ENCODE measurements at places on chromosomes 16 and 17.

- DNase-seq: no peak
Measured at GRCh38 chr17:1027044-1027443, 30.1 kb downstream of the TIMM22 start.

- no peak for DNase-seq
Measured at GRCh38 chr16:48533931-48534330, 76.0 kb downstream of the N4BP1 start.

DNA sequence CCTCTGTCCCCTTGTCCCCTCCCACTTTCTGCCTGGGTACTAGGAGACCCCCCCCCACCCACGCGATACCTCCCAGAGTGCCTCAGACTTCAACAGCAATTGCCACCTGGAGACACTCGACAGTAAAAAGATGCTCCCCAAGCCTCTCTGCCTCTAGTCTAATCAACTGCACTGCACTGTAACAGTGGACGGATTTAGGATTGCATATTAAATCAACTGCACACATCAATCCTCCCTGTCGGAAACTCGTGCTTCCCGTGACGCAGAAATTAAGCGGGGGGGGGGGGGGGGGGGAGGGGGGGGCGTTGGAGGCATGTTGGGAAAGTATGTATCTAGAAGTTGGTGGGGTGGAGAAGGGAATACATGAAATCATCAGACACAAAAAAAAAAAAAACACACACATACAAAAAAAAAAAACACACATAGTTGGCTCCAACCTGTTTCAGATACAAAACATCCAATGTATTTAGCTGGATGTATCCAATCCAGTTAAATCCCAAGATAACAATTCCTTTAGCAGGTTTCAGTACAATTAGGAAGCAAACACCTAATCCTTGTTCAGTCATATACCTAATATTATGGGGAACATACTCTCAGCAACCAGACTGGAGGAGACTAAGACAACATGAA lies 29.7 kb downstream of the FAM222B start:
- no peak for DNase-seq

DNA sequence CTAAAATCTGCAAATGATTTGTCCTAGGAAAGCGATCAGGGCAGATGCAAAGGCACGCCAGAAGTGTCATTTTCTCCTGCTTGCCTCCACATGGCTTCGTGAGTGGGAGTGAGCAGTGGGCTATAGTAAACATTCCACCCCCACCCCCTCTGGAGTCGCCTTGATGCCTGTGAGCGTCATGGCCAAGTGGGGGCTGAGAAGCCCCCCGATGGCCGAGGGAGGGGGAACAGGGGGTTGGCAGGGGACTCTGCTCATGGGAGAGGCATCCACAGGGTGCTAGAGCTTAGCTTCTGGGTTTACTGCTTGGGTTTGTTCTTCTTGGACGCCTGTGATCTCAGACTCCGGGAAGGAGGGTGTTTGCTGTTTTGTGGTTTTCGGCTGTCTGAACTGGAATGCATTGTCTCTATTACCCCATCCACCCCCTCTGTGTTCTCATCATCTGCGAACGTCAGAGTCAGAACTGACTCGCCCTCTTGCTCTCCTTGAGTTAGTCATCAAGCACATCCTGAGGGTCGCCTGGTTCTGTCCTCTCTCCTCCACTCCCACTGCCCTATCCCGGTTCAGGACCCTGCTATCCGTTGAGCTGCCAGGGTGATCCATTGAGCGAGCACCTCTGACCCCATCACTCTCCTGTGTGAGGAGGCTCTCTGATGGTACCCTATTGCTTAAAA lies 15.4 kb downstream of the TNS4 start:
- DNase-seq: peak; percentile 80

GRCh38 chr17:10053782-10054540 lies 144.4 kb downstream of the GAS7 start:
- DNase-seq: no peak

DNA sequence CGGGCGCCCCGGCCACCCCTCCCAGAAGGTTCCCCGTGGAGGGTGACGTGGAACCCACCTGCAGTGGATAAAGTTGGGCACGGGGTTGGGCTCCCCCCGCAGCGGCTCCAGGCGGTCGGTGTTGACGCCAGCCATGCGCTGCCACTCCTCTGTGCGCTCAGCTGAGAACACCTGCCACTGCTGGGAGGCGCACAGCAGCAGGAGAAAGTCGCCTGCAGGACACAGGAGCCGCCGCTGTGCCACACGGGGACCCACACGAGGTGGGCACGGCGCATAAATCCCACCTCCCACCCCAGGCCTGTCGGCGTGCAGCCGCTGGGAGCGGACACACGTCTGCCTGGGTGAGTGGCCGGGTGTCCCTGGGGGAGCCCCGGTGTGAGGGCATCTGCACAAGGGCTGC lies 20.7 kb downstream of the CTU2 start:
- no peak for DNase-seq

DNA sequence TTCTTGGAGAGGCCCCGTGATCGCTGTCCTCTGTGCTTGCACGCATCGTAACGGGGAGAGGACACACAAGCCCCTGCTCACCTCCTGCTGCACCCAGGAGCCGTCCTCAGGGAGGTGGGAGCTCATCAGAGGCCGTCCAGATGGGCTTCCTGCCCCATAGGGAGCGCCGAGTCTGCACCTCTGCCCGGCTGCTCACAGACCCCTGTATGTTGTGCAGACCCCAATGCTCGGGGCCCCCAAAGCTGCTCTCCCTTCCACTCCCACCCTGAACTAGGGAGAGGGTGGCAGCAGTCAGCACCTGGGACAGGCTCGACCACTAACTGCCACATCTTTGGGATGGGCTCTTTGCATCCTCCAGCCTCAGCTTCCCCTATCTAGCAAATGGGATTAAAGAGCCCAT lies 4.4 kb upstream of the ZNF469 start:
- no peak for DNase-seq

DNA sequence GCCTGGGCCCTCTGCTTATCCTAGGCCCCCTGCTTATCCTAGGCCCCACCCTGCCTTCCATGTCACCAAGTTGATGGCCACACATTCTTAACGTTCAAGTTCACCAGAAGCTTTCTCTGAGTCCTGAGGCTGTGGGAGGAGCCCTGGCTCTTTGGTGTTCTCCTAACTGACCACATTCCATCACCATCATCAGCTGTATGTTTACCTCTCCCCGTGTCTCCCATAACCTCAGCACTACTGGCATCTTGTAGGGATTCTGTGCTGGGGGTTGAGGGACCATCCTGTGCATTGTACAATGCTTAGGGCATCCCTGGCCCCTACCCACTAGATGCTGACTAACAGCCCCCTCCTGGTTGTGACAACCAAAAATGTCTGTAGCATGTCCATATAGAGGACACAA lies 99.3 kb downstream of the NDE1 start:
- peak; percentile 32 for DNase-seq

DNA sequence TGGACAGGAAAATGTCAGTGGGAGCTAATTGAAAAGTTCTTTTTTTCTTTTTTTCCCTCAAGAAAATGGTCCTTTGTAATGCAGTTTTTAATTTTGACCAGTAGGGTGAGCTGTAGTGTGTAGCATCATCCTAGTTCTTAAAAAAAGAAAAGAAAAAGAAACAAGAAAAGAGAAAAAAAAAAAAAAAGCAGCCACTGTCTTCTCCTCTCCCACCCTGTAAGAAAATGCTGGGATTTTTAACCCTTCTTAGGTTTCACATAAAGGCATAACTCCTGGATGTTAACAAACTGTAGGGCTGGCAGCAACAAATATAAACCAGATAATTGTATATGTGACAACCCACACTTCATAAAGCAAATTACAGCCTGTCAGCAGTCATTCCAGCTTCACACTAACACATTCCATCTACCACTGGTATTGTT lies 78.1 kb downstream of the SKAP1 start:
- peak; percentile 36 for DNase-seq

DNA sequence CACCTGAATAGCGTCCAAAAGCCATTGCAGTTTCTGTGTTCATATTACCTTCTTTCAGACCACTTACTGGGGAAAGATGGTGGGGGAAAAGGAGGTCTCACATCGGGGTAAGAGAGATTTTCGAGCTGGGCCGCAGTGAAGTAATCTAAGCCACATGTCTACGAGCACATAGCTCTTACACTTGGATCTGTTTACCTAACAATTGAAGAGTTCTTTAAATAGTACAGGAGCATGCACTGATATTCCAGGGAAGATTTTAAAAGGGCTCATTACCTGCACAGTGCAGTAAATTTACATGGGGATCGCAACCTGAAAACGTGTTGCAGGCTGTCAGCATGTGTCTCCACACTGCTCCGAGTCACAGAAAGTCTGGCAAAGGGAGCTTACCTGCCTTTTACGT lies 12.6 kb downstream of the MAF start:
- DNase-seq: no peak

DNA sequence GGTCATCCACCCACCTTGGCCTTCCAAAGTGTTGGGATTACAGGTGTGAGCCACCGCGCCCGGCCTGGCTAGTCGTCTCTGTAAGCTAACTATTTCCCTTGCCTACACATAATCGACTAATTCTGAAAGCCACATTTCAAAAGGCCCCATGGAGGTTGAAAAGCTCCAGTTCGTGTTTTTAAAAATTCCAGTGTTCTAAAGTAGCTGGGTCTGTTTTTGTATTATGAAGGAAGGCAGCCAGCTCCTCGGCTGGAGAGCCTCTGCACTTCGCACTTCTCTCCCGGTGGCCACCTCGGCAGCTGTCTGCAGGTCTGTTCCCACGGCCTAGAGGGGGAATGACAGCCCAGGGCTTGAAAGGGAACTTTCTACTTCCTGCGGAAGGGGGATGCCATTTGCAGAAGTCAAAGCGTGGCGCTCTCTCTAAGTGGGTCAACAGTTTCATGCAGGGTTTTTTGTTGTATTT lies 16.9 kb downstream of the HASPIN start:
- DNase-seq: peak; percentile 30

DNA sequence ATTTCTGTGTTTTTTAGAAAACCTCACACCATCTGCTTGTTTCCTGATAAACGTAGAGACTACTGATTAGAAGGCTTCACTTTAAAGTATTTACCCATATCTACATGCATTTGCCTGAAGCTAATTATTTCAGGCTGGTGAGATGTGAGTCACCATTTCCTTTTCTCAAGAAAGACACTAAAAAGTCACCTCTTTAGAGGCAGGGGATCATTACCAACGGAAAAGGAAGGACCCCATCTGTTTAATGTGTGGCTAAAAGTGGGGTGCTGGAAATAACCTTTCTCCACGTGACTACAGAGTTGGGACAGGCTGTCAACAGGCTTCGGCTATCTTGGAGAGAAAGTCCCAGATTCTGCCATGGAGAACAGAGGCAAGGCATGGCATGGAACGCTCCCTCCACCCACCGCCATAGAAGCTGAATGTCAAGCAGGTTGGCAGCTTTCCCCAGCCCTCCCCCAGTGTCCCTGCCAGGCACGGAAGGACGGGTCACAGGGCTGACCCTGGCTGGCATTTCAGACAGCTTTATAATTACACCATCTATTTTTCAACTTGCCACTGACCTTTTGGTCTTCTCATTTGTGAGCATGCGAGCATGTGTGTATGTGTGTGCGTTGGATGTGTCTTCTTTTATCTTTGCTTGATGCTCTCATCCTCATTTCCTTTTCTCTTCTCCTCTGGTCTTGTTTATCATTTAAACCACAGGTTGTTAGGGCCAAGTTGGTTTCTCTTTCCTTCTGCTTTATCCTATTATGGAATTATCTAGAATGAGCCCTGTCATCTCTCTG lies 157.0 kb downstream of the CPPED1 start:
- peak; percentile 75 for DNase-seq

- no peak for DNase-seq
Measured at GRCh38 chr17:72977771-72978417, 114.6 kb downstream of the SLC39A11 start.

DNA sequence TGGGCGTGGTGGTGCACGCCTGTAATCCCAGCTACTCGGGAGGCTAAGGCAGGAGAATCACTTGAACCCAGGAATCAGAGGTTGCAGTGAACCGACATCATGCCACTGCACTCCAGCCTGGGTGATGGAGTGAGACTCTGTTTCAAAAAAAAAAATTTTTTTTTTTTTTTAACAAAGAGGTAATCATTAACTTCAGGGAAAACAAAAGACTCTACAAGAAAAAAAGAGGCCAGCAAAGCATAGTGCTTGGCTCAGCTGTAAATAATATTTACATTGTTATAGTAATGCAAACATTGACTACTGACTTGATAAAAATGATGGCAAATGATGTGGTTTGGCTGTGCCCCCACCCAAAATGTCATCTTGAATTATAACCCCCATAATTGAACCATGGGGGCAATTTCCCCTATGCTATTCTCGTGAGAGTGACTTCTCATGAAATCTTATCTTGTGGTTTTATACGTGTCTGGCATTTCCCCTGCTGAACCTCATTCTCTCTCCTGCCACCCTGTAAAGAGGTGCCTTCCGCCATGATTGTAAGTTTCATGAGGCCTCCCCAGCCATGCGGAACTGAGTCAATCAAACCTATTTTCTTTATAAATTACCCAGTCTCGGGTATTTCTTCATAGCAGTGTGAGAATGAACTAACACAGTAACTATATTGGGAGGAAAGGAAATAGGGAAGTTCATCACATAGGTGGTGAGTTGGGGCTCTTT lies 12.7 kb upstream of the SSTR2 start:
- no peak for DNase-seq

DNA sequence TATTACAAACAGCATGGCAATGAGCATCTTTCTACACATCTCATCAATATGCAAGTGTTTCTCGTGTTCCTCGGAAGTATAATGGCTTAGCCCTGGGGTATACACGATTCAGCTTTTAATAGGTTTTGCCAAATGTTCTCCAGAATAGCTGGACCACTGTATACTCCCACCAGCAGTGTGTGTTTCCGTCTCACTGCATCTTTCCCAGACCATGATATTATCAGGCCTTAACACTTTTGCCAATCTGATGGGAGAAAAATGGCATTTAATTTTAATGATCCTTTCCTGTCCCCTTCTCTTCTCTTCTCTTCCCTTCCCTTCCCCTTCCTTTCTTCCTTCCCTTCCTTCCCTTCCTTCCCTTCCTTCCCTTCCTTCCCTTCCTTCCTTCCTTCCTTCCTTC lies 30.8 kb downstream of the PRKCB start:
- DNase-seq: no peak
